ENCODE measurements at places on chromosomes 2 and 18. TPM values are rescaled to one million over a fixed set of nuclear protein-coding genes. Genes with fewer than 3 reads are reported as not detected.

The SERPINB4 gene
- total RNA-seq = not detected

The PSTPIP2 gene
- total RNA-seq = 2.8 TPM

DNA sequence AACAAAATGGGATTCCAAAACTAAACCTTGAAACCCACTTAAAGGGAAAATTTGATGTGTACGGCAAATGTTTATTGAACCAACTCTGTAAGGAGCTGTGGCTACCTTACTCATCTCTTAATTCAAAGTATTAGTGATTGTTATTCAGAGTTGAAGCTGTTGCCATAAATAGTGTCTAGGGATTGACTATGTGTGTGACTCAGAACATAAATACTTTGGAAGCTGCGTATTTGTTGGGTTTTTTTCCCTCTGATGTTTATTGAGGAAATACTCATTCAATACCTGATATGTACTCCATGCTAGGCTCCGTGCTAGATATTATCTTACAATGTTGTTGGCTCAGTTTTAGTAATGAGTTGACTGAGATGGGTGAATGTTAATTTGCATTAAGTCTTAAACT is 90.4 kb downstream of the PTRHD1 start:
- DNase-seq = peak; percentile 93

- no peak for DNase-seq
Measured at GRCh38 chr2:188364033-188364630, 72.5 kb downstream of the GULP1 start.

The SFTPB gene
- not detected for total RNA-seq

The GLB1L gene
- total RNA-seq = 13.5 TPM

DNA sequence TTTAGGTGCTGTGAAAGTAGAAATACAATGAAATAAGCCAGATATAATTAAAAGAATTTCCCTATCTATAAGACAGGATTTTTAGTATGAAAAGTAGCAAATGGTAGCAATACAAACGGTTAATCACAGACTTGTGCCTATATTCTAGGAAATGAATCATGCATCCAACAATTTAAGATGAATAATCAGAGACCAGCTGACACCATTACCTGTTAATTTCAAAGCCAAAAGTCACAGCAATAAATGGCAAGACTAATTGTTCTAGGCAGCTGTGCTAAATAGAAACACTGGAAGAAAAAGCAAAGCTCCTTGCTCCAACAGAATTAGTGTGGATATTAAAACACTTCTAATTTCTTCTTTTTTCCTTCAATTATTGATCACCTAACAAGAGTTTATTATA is 35.1 kb upstream of the MPP4 start:
- peak; percentile 27 for DNase-seq

- DNase-seq = no peak
Measured at GRCh38 chr2:233571001-233571400, 4.4 kb upstream of the USP40 start.

- DNase-seq = peak; percentile 28
Measured at GRCh38 chr2:199405241-199405640, 52.5 kb downstream of the SATB2 start.

The SLC9A2 gene
- not detected for total RNA-seq

GRCh38 chr2:160028431-160029269 is 33.8 kb downstream of the PLA2R1 start:
- DNase-seq = peak; percentile 52

DNA sequence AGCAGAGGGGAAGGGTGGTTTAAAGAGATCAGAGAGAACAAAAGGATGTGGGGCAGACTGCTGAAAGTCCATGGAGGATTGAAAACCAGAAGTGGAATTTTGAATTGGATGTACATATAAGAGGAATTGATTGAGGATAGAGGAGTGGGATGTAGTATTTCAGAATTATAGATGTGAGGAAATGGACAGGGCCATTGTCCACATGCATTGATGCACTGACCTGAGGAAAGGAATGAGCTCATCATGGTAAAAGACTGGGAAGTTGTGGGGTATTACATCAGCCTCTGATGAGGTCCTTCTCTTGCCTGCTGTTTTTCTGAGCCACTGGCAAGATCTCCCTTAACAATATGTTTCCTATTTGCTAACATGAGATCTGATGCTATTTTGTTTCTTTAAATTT is 365.7 kb upstream of the FANCL start:
- DNase-seq = peak; percentile 74

DNA sequence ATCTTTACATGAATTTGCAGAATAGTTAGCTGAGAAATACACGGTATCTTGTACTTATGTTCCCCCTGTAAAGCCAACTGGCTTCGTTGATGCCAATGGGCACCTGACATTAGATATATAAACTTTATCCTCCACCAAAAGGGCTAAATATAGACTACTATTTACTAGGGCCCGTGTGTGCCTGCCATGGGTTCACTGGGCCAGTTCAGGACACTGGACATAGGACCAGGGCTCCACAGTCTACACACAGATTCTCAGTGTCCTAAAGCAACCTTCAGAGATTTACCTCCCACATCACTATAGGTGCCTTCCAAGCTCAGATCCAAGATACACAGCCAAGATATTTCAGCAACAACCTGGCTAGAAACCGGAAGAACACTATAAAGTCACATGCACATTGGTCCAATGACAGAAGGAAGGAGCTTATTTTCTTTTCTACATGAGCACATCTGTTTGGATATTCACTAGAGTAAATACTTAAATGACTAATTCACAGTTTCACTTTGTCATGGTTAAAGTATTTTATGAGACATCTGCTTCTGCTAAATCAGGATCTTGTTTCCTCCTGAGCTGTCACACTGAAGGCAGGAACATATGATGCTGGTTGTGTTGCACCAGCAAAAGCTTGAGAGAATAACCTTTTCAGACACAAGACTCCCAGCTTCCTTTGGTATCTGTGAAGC is 95.1 kb downstream of the MYO5B start:
- DNase-seq = peak; percentile 58

All from GM23248 (cell line).